H9 (cell line): ENCODE measurements at places on chromosomes 3 and 15. TPM values are rescaled to one million over a fixed set of nuclear protein-coding genes. Genes with fewer than 3 reads are reported as not detected.

Gene SLC22A13
- 0.11 TPM in 1 of 2 replicates, not detected in the other for total RNA-seq

GRCh38 chr3:149872589-149872988, 59.6 kb downstream of the RNF13 start:
- no peak for DNase-seq

DNA sequence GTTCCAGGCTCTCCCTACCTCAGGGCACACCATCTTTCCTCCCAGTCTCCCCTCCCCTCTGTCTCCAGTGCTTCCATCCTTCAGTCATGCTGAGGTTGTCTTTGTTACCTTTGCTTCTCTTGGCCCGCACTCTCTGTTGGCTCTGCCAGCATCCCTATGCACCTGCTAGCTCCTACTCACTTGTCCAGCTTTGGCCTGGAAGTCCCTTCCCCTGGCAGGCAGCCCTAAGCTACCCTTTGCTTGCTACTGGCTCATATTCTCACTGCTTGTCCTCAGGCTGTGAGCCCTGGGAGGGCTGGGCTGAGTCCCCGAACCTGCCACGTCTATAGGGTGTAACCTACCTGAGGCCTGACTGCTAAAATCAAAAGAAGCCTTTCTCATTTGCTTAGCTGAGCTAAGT, 122.7 kb downstream of the PGPEP1L start:
- DNase-seq, result no peak

GRCh38 chr3:63034101-63034500, 158.9 kb upstream of the CADPS start:
- no peak for DNase-seq

Gene ANO10
- 32.3 and 38.7 TPM in 2 replicates for total RNA-seq

Gene CKMT1B
- 31.0 and 36.7 TPM in 2 replicates for total RNA-seq

DNA sequence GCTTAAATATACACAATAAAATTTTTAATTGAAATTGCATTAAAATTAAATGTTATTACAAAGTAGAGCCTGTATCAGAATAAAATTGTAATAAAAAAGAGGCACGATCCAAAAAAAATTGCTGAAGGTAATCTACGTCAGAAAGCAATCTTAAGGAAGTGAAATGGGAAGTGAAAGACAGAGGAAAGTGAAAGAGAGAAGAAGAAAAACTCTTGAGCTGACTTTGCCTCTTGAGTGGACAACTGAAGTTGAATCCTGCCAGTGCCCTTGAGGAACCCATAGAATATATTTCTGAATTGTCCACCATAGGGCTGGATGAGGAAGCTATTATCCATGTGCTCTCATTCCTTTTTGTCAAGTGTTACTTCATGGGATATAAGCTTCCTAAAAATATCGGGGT, 285.1 kb upstream of the STAC start:
- no peak for DNase-seq

DNA sequence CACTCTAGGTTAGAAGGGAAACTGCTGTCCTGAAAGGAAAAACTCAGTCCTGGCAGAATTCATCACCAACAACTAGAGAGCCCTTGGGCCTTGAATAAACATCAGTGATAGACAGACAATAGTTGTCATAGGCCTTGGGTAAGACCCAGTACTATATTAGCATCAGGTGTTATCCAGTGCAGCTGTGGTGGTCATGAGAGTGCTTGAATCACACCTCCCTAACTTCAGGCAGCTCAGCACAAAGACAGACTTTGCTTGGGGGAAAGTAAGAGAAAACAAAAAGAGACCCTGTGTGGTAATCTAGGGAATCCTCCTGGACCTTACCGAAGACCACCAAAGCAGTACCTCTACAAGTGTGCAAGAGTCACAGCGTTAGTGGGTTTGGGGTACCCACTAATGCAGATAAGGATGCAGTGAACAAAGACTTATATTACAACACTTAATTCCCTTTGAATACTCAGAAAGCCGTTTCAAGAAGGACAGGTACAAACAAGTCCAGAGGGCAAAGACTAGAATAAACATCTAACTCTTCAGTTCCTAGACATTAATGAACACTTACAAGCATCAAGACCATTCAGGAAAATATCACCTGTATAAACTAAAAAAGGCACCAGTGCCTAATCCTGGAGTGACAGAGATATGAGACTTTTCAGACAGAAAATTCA, 332.3 kb upstream of the EPHA3 start:
- no peak for DNase-seq

DNA sequence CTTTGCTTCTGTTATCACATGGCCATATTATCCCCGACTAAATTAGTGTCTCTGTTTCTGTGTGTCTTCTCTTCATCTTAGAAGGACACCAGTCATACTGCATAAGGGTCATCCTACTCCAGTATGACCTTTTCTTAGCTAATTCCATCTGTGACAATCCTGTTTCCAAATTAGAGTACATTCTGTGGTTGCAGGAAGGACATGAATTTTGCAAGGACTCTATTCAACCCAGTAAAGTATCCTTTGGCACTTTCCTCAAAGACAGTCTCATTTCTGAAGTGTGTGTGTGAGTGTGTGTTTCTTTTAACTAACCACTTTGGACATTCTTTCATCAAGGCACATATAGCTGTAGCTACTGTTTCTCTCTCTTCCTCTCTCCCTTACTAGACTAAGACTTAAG, 15.2 kb upstream of the MME start:
- DNase-seq, result no peak

Gene PIGZ
- 0.15 and 0.29 TPM in 2 replicates for total RNA-seq

GRCh38 chr3:42685891-42686820, 819 bp downstream of the KLHL40 start:
- DNase-seq, result no peak

- no peak for DNase-seq
These were observed 211.7 kb upstream of the GADL1 start for GRCh38 chr3:31106204-31106603.

- DNase-seq, result no peak
These were observed 30.3 kb downstream of the SUCLG2 start for GRCh38 chr3:67624078-67624477.

Gene ACTRT3
- 5.9 and 6.1 TPM in 2 replicates for total RNA-seq

Gene EHHADH
- 2.1 and 2.7 TPM in 2 replicates for total RNA-seq

Gene GPR62
- 0.13 and 0.33 TPM in 2 replicates for total RNA-seq

- no peak for DNase-seq
These were observed 453.9 kb upstream of the MDFIC2 start for GRCh38 chr3:70766301-70766700.

Gene IQCF5
- not detected in 2 replicates for total RNA-seq

- DNase-seq, result no peak
These were observed 73.9 kb downstream of the TRIM69 start for GRCh38 chr15:44810237-44810636.

DNA sequence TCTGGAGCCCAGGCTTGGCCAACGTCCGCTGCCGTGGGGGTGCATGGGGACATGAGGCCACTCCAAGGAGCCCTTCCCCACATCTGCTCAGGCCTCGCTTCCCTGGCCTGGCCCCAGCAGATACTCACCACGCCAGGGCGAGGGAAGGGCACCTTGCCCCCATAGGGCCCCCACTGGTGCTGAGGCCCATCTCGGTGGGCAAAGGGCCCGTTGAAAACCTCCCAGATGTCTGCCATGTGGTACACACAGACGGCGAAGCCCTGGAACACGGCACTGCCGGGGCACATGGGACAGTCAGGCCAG, 4.7 kb downstream of the SEMA3G start:
- DNase-seq, result no peak

Gene LMAN1L
- not detected in 2 replicates for total RNA-seq

DNA sequence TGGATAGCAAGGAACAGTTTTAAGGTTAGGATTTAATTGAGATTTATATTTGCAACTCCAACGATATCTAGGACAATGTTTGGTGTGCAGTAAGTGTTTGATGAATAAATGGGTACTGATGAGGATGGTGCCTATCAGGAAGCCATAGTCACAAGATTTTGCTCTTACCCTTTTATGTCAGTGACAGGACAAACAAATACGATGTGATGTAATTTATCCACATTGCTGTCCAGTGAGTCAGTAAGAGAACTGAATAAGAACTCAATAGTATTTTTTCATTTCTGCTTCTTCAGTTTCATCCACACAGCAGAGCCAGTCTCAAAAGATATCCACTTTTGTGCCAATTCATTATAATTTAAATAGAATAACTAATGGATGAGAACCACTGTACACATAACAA, 18.5 kb downstream of the C3orf85 start:
- no peak for DNase-seq

- DNase-seq, result no peak
These were observed 147.7 kb downstream of the NSMCE3 start for GRCh38 chr15:29121907-29122306.

DNA sequence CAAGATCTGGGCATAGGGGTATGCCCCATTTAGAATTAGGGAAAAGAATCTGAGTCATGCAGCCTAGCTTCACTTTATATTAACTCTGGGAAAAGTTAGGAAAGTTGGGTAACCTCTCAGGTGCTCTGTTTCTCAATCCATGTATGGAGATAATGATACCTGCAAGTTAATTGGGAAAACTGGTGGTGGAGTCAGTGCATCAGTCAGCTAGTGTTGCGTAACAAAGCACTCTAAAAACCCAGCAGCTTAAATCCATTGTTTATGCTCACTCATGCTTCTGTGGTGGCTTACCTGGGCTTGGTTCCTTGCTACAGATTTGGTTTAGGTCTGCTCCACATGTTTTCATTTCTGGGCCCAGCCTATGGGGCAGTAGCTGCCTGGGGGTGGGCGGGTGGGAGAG, 91.0 kb downstream of the SMAD3 start:
- no peak for DNase-seq

Gene NR2E3
- 0.31 and 0.35 TPM in 2 replicates for total RNA-seq

Gene MRAS
- total RNA-seq, result 10.6 and 10.9 TPM in 2 replicates

Gene CIDEC
- not detected in 2 replicates for total RNA-seq

Gene TMEM212
- not detected in 2 replicates for total RNA-seq

Gene C3orf20
- not detected in 2 replicates for total RNA-seq
